Vagina (tissue), 2 donors: ENCODE measurements at places on chromosomes 16 and 17. TPM values are rescaled to one million over a fixed set of nuclear protein-coding genes. Genes with fewer than 3 reads are reported as not detected.

Gene TMEM238L
- total RNA-seq = 1.2 TPM

Gene CARD14
- total RNA-seq = 30.0 TPM

Gene KRTAP29-1
- not detected for total RNA-seq

Gene COX6A2
- not detected for total RNA-seq

Gene TP53TG3
- total RNA-seq = not detected

Gene PPM1E
- total RNA-seq = 0.25 TPM

Gene OR2C1
- 0.74 TPM for total RNA-seq

Gene TBC1D3E
- not detected for total RNA-seq

Gene C17orf50
- total RNA-seq = not detected

- peaks cover 12% of the 10 kb centered on the region for H3K36me3 ChIP-seq
- no peak overlapping the region for H3K27ac ChIP-seq
- DNase-seq = no peak
- H3K27me3 ChIP-seq = no peaks in the 10 kb centered on the region
Measured at GRCh38 chr16:89096768-89097391, 3.2 kb downstream of the ACSF3 start.

DNA sequence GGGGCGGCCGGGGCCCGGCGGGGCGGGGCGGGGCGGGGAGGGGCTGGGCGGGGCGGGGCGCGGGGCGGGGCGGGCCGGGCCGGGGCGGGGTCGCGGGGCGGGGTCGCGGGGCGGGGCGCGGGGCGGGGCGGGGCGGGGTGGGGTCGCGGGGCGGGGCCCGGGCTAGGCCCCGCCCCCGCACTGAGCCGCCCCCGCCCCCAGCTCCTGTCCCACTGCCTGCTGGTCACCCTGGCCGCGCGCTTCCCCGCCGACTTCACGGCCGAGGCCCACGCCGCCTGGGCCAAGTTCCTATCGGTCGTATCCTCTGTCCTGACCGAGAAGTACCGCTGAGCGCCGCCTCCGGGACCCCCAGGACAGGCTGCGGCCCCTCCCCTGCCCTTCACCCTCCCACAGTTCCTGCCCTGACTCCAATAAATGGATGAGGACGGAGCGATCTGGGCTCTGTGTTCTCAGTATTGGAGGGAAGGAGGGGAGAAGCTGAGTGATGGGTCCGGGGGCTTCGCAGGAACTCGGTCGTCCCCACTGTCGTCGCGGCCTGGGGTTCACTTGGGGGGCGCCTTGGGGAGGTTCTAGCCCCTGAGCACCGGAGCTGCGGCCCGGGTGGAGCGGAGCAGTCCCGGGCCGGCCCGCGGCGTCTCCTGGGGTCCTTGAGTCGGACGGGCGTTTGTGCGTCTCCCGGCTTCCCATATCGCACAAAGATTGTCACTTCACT is 795 bp upstream of the HBM start:
- peaks cover 16% of the 10 kb centered on the region for H3K4me1 ChIP-seq
- H3K27ac ChIP-seq = no peak overlapping the region
- no peak overlapping the region for H3K4me3 ChIP-seq
- DNase-seq = no peak
- H3K27me3 ChIP-seq = peaks cover 26% of the 10 kb centered on the region

- no peak overlapping the region for H3K27ac ChIP-seq
- H3K4me1 ChIP-seq = no peaks in the 10 kb centered on the region
- H3K27me3 ChIP-seq = no peaks in the 10 kb centered on the region
- H3K36me3 ChIP-seq = no peaks in the 10 kb centered on the region
- no peak for DNase-seq
Measured at GRCh38 chr17:10631048-10631700, 25.9 kb downstream of the MYH3 start.

- H3K27ac ChIP-seq = peak overlapping the region; percentile 69
- no peaks in the 10 kb centered on the region for H3K36me3 ChIP-seq
Measured at GRCh38 chr17:350706-351448, 1.7 kb downstream of the RPH3AL start.

DNA sequence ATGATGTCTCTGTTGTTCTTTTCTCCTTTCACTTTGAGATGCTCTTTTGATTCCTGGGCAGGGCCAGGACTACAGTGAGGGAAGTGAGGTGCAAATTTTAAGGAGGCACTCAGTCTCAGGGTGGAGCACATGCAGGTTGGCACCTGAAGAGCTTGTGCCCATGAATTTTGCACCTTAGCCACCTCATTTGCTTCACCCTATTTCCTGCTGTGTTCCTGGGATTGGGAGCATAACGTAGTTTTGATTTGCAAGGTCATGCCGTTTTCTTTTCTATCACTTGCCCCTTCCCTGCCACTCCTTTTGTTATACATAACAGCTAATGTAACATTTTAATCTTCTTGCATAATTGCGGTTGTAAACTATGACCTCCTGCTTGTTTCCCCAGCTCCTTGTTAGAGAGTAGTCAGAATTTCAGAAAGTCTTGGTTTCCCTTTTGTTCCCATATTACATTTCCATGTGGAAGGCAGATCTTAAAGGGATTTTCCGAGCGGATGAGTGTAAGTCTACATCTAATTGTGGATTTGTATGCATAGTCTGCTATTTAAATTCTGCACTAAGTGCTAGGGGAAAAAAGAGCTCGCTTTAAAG is 9.8 kb downstream of the PMFBP1 start:
- H3K4me1 ChIP-seq = no peaks in the 10 kb centered on the region
- no peaks in the 10 kb centered on the region for H3K36me3 ChIP-seq
- no peaks in the 10 kb centered on the region for H3K27me3 ChIP-seq
- H3K4me3 ChIP-seq = no peak overlapping the region
- no peak for DNase-seq

DNA sequence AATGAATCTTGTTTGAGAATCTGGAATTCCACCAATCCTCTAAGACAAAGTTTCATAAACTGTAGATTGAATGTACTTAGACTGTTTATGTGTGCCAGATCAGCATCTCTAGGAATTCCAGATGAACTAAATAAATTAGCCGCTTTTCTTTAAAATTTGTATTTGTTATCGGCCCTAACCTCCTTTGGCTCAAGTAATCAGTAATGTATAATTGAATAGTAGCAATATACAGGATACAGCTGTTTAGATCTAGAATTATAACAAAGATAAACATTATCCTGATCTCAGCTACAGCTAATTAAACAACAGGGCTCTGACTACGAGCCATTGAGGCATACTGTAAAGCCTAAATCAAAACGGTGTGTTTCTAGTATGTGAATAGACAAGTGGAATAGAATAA is 120.3 kb downstream of the CYB561 start:
- no peak overlapping the region for H3K4me3 ChIP-seq
- no peaks in the 10 kb centered on the region for H3K36me3 ChIP-seq
- H3K4me1 ChIP-seq = no peaks in the 10 kb centered on the region
- no peak overlapping the region for H3K27ac ChIP-seq
- DNase-seq = no peak

GRCh38 chr17:44354582-44355561 is 8.8 kb downstream of the FAM171A2 start:
- no peak overlapping the region for H3K27ac ChIP-seq
- no peaks in the 10 kb centered on the region for H3K36me3 ChIP-seq
- H3K4me3 ChIP-seq = no peak overlapping the region

- H3K36me3 ChIP-seq = no peaks in the 10 kb centered on the region
- no peak overlapping the region for H3K4me3 ChIP-seq
- peaks cover 13% of the 10 kb centered on the region for H3K4me1 ChIP-seq
- peak; percentile 47 for DNase-seq
- no peaks in the 10 kb centered on the region for H3K27me3 ChIP-seq
Measured at GRCh38 chr16:22721511-22722100, 92.4 kb upstream of the HS3ST2 start.

GRCh38 chr17:70478902-70479301 is 309.6 kb downstream of the KCNJ2 start:
- DNase-seq = no peak
- no peaks in the 10 kb centered on the region for H3K27me3 ChIP-seq
- no peaks in the 10 kb centered on the region for H3K36me3 ChIP-seq
- no peaks in the 10 kb centered on the region for H3K4me1 ChIP-seq

DNA sequence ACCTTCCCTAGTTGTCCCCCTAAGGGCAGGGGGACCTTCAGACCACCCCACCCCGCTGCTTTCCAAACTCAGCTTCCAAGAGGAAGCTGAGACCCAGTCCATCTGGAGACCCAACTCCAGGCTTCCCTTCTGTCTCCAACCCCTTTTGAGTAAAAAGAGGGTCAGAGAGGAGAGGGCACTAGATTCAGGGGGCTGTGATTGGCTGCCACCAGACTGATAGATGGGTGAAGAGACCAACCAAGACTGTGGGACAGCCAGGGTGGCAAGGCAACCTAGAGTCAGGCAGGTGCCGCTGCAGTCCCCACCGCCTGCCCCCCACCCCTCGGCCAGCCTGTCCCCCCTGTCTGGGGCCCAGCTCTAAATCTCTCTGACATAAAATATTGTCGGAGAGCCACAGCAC is 92.5 kb downstream of the SDK2 start:
- no peak for DNase-seq
- H3K4me3 ChIP-seq = peak overlapping the region; percentile 31
- no peaks in the 10 kb centered on the region for H3K27me3 ChIP-seq
- no peaks in the 10 kb centered on the region for H3K36me3 ChIP-seq
- H3K27ac ChIP-seq = no peak overlapping the region

DNA sequence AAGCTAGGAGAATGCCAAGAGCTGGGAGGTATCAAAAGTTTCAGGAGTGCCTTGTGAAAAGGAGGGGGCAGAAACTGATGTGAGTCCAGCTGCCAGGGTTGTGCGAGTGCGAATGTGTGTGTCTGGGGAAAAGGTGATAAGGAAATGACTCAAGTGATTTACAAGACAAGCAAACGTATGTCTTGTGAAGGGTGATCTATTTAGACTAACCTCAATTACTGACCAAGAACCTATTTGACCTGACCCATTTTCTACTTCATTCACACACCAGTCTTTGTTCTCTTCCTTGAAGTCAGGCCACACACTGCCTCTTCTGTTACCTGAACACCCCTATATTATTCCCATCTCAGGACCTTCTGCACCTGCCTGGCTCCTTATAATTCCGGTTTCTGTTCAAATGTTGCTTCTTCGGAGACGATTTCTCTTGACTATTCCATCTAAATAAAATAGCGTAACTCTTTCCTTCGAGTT is 1.0 kb downstream of the GDE1 start:
- peak overlapping the region; percentile 79 for H3K27ac ChIP-seq
- H3K36me3 ChIP-seq = peaks cover 14% of the 10 kb centered on the region
- H3K4me3 ChIP-seq = peak overlapping the region; percentile 78
- no peaks in the 10 kb centered on the region for H3K27me3 ChIP-seq
- DNase-seq = no peak

DNA sequence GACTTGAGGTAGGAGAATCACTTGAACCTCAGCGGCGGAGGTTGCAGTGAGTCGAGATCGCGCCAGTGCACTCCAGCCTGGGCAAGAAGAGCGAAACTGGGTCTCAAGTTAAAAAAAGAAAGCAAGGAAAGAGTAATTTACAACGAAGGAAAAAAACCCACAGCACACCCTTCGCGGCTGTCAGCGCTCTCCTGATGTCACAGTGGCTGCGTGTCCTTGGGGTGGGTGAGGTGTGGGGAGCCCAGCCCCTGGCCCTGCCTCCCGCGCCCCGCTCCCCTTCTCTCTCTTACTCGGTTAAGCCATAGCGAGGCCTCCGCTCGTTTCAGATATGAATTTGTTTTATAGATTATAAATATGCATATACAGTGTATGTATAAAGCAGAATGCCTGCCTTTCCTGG is 740 bp upstream of the JPT2 start:
- H3K4me3 ChIP-seq = peak overlapping the region; percentile 72
- no peak for DNase-seq
- peak overlapping the region; percentile 67 for H3K27ac ChIP-seq
- no peaks in the 10 kb centered on the region for H3K36me3 ChIP-seq
- peaks cover 10% of the 10 kb centered on the region for H3K4me1 ChIP-seq

DNA sequence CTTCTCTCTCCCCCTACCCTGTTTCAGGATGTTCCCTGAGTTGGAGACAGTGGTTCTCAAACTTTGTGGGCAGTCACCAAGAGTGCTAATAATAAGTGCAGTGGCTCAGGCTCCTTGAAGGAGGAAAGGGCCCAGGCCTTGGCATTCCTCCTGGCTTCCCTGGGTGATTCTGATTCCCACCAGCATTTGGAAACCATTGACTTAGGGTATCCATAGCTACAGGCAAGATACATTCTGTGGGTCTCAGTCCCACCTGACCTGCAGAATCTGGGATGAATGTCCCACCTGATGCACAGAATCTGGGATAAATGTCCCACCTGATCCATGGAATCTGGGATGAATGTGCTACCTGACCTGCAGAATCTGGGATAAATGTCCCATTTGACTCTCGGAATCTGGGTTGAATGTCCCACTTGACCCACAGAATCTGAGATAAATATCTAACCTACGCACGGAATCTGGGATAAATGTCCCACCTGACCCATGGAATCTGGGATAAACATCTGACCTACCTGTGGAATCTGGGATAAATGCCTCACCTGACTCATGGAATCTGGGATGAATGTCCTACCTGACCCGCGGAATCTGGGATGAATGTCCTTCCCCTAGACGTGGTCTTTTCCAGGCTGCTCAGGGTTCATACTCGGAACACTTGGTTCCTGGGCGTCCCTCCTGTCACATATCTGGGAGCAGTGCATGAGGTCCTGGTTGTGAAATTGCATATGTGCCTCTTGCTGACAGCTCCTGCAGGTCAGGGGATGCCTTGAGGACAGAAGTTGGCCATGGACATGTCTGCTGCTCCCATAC is 136.7 kb upstream of the HS3ST2 start:
- no peak overlapping the region for H3K4me3 ChIP-seq
- no peaks in the 10 kb centered on the region for H3K36me3 ChIP-seq
- no peak overlapping the region for H3K27ac ChIP-seq
- no peaks in the 10 kb centered on the region for H3K27me3 ChIP-seq

DNA sequence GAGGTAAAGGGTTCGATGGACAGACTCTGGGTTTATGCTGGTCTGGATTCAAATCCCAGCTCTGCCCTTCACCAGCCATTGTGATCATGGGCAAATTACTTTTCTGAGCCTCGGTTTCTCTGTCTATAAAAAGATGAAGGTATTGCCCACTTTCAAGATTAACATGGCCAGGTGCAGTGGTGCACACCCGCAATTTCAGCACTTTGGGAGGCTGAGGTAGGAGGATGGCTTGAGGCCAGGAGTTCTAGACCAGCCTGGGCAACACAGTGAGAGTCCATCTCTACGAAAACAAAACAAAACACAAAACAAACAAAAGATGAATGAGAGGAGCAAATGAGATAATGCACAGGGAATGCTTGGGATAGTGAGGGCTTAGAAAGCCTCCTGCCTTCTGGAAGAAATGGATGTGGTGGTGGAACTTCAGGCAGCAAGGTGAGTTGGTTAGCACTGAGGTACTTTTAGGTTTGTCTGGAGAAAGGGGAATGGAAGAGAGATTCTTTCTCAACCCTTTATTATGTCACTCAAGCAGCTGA is 8.5 kb downstream of the ADGRG3 start:
- no peak for DNase-seq
- no peaks in the 10 kb centered on the region for H3K27me3 ChIP-seq
- H3K36me3 ChIP-seq = no peaks in the 10 kb centered on the region
- no peak overlapping the region for H3K4me3 ChIP-seq

GRCh38 chr17:82400830-82401229 is 17.3 kb upstream of the HEXD start:
- DNase-seq = no peak
- no peak overlapping the region for H3K27ac ChIP-seq
- no peaks in the 10 kb centered on the region for H3K36me3 ChIP-seq
- no peaks in the 10 kb centered on the region for H3K27me3 ChIP-seq
- H3K4me1 ChIP-seq = peaks cover 38% of the 10 kb centered on the region
